Fibroblast of lung (primary cell): ENCODE measurements at places on chromosomes 12 and 14.

GRCh38 chr12:87676731-87677130 is 352.5 kb downstream of the C12orf50 start:
- DNase-seq: peak; percentile 24

GRCh38 chr12:56522411-56523193 is 982 bp downstream of the RBMS2 start:
- no peak for DNase-seq

DNA sequence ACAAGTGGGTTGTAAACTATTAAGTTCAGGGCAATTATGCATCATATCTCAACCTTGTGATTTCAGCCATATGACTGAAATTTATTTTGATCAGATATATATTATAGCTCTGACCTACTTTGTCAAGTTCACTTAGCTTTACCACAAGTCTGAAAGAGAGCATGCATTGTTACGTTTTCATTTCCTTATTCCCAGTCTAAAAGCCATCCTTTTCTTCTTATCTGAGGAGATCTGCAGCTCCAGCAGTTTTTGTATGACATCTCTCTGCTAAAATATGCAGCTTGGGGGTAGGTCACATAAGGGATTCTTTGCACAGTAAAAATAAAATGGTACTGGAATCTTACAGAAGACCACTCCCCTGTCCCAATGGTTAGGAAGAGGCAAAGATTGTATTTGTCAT is 1682.8 kb upstream of the FLRT2 start:
- DNase-seq: no peak

GRCh38 chr12:72465940-72466630 is 193.9 kb downstream of the TRHDE start:
- no peak for DNase-seq

DNA sequence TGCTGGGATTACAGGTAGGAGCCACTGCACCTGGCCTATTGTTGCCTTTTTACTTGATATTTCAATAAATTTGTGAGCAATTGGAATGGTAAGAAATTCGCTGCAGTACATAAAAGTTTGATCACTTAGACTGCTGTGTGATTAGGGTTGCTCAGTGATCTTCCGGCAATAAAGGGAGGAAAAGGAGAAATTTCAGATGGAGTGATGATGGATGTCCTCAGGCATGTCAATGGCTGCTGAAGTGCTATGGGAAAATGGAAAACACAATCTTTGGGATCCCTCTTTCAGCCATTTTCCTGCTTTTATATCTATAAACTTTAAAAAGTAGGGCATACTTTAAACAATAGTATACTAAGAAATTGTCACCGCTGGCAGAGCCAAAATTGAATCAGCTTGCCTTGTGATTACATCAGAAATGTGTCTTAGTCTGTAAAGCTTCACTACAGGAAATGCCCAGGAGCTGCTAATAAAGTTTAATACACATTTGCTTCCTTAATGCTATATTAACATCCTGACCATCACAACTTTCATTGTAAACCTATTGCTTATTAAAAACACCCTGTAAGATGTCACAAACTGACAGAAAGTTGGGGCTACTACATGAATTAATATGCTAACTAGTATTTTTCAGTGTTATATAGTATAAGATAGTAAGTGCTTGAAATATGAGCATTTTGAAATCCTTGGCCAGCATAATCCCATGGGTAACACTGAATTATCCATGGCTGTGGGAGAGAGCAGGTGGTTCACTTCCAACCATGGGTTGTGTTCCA is 13.7 kb upstream of the FBXL14 start:
- peak; percentile 69 for DNase-seq

- DNase-seq: no peak
Measured at GRCh38 chr12:26493656-26494055, 298.3 kb downstream of the SSPN start.

GRCh38 chr12:47078086-47078395 is 1.4 kb upstream of the PCED1B start:
- DNase-seq: no peak

- DNase-seq: no peak
Measured at GRCh38 chr14:38412654-38413053, 156.8 kb upstream of the CLEC14A start.

GRCh38 chr12:130086248-130086647 is 76.0 kb upstream of the FZD10 start:
- DNase-seq: no peak

DNA sequence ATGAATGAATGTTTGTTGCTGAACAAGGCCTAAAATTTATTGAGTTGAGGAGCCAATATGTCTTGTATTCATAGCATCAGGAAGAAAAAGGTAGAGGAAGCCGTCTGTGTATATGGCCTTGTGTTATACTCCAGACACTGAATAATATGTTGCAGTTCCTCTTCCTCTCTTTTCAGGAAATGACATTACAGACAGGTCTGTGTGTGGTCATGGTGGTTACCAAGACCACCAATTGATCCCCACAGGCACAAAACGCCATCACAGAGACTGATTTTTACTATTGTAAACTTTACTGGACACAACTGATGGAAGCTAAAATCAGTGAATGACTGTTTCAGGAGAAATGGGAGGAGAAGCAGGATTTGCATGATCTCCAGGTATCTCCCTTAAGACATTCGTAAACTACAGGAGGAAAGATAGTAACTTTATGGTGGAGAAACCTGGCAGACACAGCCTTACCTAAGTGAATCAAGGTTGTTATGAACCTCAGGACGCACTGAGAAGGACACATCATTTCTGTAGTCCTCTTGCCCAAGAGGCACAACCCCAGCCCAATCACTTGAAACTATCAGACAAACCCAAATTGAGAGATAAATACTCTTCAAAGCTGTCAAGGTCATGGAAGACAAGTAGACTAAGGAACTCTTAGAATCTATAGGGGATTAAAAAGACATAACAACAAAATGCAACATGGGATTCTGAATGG is 334.1 kb upstream of the RGS6 start:
- DNase-seq: no peak

- DNase-seq: no peak
Measured at GRCh38 chr14:81535396-81536164, 1.9 kb upstream of the SEL1L start.

DNA sequence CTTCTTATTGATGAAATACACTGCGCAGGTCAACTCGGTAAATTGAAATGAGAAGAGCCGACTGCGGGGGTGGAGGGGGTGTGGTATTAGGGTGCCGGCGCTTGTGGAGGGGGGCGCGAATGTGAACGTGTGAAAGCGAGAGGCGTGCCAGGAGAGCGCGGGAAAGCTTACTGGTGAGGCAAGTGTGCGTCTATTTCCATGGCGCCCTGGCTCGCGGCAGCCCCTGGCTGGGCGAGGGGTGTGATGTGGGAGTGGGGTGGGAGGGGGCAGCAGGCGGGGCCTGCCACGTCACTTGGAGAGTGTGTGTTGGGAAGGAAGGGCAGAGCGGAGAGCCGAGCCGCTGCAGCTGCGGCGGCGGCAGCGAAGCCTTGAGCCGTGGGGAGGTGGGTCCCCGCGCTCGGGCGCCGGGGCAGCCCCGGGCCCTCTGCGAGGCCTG is 88.8 kb downstream of the GALNT8 start:
- peak; percentile 48 for DNase-seq

- DNase-seq: no peak
Measured at GRCh38 chr12:111102102-111102739, 181.8 kb upstream of the MYL2 start.

- no peak for DNase-seq
Measured at GRCh38 chr12:1915082-1915968, 3.1 kb downstream of the CACNA2D4 start.

DNA sequence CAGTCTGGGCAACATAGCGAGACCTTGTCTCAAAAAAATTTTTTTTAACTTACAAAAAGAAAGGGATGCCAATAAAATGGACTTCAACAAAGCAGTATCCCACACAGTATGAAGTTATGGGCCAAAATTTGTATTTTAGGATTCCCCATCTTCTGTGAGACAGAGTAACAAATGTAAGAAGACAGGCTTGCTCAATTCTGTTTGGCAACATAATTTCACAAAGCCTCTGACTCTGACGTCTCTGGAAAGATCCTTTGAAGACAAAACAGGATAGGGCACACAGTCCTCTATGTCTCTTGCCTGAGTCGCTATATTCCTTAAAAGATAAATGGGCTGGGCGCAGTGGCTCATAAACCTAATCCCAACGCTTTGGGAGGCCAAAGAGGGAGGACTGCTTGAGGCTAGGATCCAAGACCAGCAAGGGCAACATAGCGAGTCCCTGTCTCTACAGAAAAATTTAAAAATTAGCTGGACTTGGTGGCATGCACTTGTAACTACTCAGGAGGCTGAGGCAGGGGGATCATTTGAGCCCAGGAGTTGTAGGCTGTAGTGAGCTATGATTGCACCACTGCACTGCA is 1.1 kb upstream of the HOMEZ start:
- DNase-seq: no peak

DNA sequence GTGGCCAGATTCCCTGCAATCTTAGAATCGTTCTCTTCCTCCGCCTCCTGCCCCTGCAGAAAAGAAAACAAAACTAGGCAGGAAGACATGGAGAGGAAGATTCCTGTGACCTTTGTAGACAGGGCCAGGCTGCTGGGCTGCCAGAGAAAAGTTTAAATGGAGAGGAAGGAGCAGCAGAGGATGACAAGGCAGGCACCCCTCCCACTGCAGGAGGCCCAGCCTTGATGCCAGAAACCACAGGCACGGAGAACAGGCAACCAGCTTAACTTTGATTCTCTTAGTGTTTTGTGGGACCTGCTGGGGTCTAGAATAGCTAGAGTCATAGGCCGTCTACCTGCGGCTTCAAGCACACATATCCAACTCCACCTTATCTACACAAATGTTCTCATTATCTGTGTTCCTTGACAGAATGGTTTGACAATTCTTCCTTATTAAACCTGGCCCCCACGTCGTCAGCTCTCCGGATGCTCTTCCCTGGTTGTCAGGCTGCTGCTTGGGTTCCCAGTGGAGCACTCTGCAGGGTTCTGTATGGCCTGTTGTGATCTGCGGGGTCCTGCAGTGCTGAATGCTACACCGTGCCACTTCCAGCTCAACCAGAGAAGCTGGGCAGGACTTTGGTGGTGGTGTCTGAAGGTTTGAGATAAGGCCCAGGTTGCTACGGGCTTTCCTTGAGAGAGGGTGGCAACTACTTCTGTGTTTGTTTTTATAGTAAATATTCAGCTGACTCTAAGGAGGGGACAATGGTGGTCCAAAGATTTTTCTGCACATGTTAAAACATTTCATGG is 609.5 kb downstream of the AACS start:
- DNase-seq: no peak

- peak; percentile 79 for DNase-seq
Measured at GRCh38 chr12:75908961-75909605, 122.5 kb downstream of the PHLDA1 start.

GRCh38 chr14:80988192-80988591 is 32.8 kb downstream of the TSHR start:
- no peak for DNase-seq

DNA sequence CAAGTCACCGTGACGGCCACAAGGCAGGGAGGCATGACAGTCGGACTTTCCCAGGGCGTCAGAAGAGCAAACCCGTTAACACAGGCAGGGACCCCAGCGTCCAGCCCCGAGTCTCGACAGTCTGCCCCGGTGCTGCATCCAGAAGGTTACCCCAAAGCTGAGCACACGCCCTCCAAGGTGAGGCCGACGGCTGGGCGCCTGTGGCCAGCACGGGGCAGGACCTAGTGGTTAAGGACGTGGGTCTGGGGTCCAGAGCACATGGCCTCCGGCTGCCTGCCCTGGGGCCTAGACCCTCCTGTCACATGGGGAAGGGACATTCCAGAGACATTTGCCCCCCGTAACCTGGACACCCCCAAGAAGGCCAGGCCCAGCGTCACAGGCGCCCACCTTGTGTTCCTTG is 29.7 kb upstream of the BTBD6 start:
- DNase-seq: no peak

GRCh38 chr14:93708311-93708734 is 80.0 kb downstream of the PRIMA1 start:
- no peak for DNase-seq

- DNase-seq: no peak
Measured at GRCh38 chr12:104827587-104827986, 130.5 kb downstream of the SLC41A2 start.
